ENCODE measurements at places on chromosomes 4 and X.

DNA sequence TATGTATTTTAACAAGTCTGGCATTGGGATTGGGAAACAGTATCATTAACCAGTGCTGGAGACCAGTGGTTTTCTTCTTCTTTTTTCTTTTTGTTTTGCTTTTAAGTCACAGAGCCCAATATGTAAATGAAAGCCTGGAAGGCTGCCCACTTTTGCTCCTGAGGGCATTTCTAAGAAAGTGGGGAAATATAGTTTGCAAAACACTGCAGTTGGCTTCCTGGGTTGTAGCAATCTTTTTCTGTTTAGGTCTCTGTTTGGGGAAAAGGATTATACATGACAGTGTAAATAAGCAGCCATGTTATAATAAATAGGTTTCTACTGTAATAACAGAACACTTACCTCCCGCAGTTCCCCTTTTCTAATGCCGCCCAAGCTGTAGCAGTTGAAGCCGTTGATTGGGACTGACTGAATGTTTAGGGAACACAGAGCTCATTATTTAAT is 105.5 kb downstream of the TMEM164 start:
- no peak for DNase-seq

- DNase-seq: no peak
Measured at GRCh38 chr4:118326585-118326984, 26.2 kb downstream of the PRSS12 start.

- DNase-seq: no peak
Measured at GRCh38 chr4:174928174-174928573, 10.0 kb downstream of the ADAM29 start.

GRCh38 chrX:124493984-124494383 is 147.6 kb downstream of the SH2D1A start:
- no peak for DNase-seq

- no peak for DNase-seq
Measured at GRCh38 chrX:70289168-70289792, 447 bp downstream of the PDZD11 start.

DNA sequence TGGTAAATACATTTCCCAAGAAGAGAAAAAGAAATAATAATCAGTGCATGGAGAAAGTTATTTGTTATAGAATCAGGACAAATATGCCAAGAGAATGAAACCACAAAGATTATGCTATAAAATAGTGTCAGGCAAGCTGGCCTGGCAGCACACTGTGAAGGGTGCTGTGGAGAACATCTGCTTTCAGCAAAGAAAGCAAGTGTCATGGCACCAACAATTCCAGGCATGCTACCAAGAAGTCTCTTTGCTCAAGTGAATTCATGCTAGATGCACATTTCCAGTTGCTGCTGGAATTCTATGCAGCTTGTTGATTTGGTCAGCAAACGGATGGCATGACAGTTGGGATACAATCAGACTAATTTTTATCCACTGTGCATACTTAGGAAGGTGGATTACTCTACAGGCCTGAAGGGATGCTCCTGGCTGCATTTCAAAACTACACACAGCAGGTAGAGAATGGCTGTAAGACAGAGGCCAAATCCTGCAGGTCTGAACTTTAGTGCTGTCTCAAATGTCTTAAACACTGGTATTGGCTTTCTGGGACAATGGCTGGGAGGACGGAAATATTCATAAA is 154.6 kb upstream of the FAT1 start:
- DNase-seq: no peak

GRCh38 chr4:176054942-176055341 is 10.7 kb upstream of the WDR17 start:
- DNase-seq: no peak

GRCh38 chrX:107654872-107655761 is 26.8 kb downstream of the PRPS1 start:
- DNase-seq: peak; percentile 71

DNA sequence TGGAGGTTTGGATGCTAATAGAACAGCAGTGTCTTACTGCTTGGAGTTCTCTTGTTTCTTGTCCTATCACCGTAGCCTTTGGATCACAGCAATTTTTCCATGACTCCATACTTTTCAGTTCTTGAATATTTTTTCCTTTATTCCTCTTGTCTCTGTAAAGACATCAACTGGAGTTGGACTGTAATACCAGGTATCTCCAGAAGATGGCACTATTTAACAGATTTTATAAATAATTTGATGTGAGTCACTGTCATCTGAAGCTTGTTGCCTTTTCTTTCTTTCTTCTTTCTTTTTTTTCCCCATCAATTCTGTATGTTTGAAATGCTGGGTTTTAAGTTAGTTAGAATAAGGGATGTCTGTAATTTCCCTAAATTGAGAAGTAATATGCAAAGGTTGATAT is 24.1 kb downstream of the HPRT1 start:
- no peak for DNase-seq

GRCh38 chrX:9055354-9055753 is 21.4 kb upstream of the FAM9B start:
- no peak for DNase-seq

DNA sequence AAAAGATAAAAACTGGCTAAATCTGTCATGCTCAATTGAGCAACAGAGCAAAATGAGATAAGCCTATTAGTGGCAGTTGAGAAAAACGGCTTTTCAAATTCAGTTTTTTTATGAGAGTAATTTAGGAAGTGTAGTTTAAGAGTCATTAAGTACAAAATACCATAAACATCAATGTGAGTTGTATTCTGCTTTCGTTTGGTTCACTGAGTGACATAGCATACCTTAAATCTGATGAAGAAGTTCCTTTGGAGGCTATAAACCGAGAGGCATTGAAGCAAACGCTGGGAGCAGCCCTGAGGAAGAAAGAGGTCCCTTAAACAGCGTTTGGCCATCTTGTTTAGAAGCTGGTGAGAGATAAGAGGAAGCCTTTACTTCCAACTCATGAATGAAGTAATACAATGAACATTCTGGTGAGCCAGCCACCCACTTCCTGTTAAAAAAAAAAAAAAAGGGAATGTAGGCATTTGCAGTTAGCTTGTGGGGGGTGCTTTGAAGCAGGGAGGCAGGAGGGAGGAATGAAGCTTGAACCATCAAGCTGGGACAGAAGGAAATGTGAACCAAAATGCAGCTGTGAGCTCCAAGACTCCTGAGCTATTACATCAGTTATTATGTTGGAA is 132.3 kb downstream of the ZNF330 start:
- DNase-seq: no peak

GRCh38 chr4:42235304-42236021 is 83.0 kb upstream of the BEND4 start:
- no peak for DNase-seq

- DNase-seq: no peak
Measured at GRCh38 chr4:13912966-13913365, 285.4 kb upstream of the BOD1L1 start.

- peak; percentile 57 for DNase-seq
Measured at GRCh38 chrX:40099055-40099958, 1.5 kb upstream of the BCOR start.

DNA sequence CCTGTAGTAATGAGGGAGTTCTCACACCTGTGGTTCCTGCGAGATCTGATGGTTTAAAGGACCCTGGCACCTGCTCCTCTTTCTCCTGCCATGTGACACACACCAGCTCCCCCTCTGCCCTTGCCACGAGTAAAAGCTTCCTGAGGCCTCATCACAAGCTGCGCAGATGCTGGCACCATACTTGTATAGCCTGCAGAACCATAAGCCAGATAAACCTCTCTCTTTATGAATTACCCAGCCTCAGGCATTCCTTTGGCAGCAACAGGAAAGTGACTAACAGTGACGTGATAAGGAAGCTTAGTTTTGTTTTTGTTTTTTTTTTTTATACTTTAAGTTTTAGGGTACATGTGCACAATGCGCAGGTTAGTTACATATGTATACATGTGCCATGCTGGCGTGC is 130.9 kb downstream of the AFAP1 start:
- DNase-seq: no peak

- no peak for DNase-seq
Measured at GRCh38 chrX:95382799-95383198, 1301.8 kb upstream of the DIAPH2 start.

DNA sequence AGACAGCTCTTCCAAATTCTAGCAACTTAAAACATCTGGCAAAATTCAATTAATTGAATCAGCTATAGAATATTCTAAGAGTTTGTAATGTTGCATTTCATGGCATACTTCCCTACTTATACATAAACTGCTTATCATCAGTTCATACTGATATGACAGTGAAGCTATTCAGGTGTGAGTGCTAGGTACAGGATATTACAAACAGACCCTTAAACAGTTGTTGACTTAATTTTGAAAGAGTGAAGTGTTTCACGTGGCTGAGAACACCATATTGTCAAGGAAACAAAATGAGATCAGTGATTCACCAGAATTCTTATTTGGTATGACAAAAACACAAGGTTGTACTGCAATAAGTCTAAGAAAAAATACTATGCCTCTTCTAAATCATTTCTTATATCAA is 27.4 kb downstream of the CENPU start:
- no peak for DNase-seq

DNA sequence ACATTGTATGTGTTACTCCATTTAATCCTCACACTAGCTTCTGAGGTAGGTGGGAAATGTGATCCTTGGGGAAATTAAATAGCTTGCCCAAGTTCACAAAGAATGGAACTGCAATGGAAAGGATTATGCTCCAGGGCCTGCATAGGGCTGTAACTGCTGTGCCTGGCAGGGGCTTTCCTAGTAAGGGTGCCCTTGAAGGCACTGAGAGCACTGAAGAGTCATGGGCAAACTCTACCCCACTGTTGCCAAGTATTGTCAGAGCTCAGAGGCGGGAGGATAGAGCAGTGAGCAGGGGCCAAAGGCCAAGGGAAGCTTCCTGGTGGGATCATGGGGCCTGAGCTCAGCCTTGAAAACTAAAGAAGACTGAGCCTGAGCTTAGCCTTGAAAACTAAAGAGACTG is 133.0 kb upstream of the NALF2 start:
- DNase-seq: no peak

DNA sequence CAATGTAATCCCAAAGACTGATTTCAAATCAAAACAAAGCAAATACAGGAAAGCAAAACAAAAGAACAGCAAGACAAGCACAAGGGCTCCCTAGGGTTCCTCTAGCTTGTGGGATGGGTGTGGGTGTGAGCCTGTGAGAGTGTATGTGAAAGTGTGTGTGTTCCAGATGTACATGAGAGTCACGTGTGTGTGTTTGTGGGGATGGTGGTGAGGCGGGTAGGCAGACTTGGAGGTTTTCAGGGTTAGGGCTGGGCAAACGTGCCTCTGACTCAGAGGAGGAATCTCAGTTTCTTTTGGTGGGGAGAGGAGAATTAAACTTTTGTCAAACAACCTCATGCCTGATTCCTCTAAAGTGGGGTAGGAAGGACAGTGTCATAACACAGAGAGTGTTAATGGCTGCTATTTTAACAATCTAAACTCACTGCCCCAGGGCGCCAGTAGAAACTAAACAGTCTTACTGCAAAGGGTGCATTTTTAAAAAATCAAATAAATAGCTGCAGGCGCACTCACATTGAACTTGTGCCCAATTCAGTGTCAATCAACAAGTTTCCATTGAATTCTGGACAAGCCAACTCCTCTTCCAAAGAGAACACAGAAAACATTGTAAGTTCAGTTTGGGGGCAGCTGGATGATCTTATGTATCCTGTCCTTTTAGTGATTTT is 51.8 kb downstream of the CHRDL1 start:
- DNase-seq: no peak

- no peak for DNase-seq
Measured at GRCh38 chr4:54731552-54731951, 73.8 kb downstream of the KIT start.

DNA sequence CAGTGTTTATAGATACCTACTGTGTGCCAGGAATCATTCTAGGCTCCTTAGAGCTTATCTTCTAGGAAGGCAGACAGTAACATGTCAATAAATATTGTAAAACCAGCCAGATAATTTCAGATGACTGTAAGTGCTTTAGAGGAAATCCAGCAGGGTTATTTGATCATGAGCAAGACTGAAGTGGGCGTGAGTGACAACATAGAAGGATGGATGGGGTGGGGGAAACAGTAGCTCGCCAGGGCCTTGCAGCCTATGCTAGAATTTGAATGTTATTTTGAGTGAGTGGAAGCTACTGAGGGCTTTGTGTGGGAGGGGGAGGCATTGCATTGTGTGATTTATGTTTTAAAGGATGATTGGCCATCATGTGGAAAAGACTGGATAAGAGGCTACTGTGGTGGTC is 6.7 kb downstream of the SRD5A3 start:
- no peak for DNase-seq

DNA sequence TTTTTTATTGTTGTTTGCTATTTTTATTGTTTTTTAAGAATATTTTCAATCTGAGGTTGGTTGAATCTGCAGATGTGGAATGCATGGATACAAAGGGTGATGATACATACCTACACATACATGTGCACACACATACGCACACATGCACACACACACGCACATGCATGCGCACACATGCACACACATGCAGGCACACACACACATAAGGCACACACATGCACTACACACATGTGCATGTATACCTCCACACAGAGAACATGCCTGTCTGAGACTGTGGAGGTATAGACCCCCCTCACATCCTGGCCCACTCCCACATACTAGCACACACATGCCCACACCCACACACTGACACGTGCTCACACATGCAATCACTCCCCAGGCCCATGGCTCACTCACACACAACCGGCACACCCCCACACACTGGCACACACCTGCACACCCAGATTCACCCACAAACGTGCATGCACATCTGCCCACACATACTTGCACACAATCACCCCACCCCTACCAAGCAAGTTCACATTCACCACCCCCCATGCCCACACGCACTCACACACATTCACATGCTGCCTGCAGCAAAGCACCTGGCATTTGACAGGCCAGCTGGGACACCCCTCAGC is 97.6 kb upstream of the AFAP1 start:
- no peak for DNase-seq

DNA sequence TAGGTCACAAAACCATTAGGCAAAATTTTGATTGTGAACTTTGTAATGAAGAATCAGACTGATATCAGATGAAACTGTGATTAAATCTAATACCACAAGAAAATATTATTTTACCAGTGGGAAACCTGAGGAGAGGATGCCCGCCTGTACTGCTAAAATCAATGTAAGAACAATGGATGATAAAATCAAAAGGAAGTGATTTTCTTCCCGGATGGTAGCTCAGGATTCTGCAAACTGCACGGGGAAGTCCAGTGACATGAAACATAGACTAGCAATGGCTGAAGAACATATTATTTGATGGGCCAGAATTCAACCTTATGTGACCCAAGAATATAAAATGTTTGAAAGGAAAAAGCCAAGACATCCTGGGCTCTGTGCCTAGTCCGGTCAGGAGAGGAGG is 974.9 kb downstream of the PCDH18 start:
- no peak for DNase-seq

All from stimulated activated naive CD8-positive, alpha-beta T cell treated with anti-CD3 and anti-CD28 coated beads, Interleukin-15, Interleukin-2, amounts not matched to agents 100 U/mL and 50 U/mL, for 24 hours (primary cell).